ENCODE measurements at places on chromosomes 1 and 21.

DNA sequence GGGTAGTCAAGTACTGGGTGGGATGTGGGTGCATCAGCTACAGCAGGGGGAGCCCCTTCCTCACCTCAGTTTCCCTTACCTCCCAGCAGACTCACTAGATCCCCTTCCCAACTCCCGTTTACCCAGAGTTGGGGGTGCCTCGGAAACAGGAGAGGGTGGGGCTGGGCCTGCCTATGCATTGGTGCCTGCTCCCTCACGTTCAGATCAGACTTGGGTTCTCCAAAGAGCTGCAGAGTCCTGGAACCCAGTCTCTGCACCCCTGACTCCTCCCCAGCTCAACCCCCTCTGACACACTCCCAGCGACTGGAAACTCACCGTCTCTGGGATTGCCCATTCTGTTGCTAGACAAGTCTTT is 6.0 kb downstream of the FOXO6 start:
- H3K4me3 ChIP-seq, result no peak overlapping the region
- DNase-seq, result no peak
- H3K36me3 ChIP-seq, result no peaks in the 10 kb centered on the region
- peaks cover 12% of the 10 kb centered on the region for H3K4me1 ChIP-seq

GRCh38 chr1:24233684-24234600 is 46.9 kb upstream of the IFNLR1 start:
- peaks cover 15% of the 10 kb centered on the region for H3K4me1 ChIP-seq
- H3K36me3 ChIP-seq, result no peaks in the 10 kb centered on the region
- DNase-seq, result no peak

DNA sequence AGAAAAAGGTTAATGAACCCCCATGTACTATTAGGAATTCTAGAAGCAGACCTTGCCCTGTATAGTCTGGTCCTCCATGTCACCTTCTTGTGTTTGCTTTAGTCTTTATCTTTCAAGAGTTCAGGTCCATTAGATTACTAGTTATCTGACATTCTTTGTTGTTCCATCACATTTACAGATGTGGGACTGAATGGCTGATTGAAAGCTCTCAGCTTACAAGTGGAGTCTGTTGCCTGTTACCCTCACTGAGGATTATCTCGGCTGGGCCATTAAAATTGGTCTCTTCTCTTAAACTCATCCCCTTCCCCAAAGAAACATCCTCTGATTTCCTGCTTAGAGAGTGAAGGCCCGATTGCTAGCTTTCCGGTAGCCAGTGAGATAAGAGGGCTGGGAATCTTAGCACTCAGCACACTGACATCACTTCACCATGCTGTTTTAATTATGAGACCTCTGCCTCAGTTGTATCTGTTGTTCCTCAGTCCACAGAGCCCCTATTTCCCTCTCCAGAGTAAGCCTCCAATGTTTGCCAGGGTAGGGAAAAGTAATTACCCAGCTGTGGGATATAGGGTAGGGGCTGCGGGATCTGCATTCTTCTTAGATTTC is 76.8 kb downstream of the LPGAT1 start:
- H3K36me3 ChIP-seq, result peaks cover 5% of the 10 kb centered on the region
- no peak overlapping the region for H3K4me3 ChIP-seq
- H3K27me3 ChIP-seq, result no peaks in the 10 kb centered on the region

- H3K4me1 ChIP-seq, result peaks cover 15% of the 10 kb centered on the region
- DNase-seq, result no peak
- H3K27me3 ChIP-seq, result peaks cover 28% of the 10 kb centered on the region
- H3K4me3 ChIP-seq, result peak overlapping the region; percentile 36
- H3K27ac ChIP-seq, result no peak overlapping the region
- no peaks in the 10 kb centered on the region for H3K36me3 ChIP-seq
Observed at GRCh38 chr21:37005548-37006485, 685 bp upstream of the RIPPLY3 start.

GRCh38 chr1:93106226-93106625 is 27.1 kb downstream of the MTF2 start:
- H3K36me3 ChIP-seq, result peaks cover 65% of the 10 kb centered on the region
- H3K4me3 ChIP-seq, result no peak overlapping the region
- peaks cover 33% of the 10 kb centered on the region for H3K4me1 ChIP-seq
- H3K27ac ChIP-seq, result no peak overlapping the region
- H3K27me3 ChIP-seq, result no peaks in the 10 kb centered on the region
- DNase-seq, result no peak

GRCh38 chr1:11488966-11489625 is 10.1 kb downstream of the DISP3 start:
- DNase-seq, result no peak
- H3K27me3 ChIP-seq, result peaks cover 13% of the 10 kb centered on the region
- no peak overlapping the region for H3K27ac ChIP-seq
- no peaks in the 10 kb centered on the region for H3K4me1 ChIP-seq
- no peak overlapping the region for H3K4me3 ChIP-seq

DNA sequence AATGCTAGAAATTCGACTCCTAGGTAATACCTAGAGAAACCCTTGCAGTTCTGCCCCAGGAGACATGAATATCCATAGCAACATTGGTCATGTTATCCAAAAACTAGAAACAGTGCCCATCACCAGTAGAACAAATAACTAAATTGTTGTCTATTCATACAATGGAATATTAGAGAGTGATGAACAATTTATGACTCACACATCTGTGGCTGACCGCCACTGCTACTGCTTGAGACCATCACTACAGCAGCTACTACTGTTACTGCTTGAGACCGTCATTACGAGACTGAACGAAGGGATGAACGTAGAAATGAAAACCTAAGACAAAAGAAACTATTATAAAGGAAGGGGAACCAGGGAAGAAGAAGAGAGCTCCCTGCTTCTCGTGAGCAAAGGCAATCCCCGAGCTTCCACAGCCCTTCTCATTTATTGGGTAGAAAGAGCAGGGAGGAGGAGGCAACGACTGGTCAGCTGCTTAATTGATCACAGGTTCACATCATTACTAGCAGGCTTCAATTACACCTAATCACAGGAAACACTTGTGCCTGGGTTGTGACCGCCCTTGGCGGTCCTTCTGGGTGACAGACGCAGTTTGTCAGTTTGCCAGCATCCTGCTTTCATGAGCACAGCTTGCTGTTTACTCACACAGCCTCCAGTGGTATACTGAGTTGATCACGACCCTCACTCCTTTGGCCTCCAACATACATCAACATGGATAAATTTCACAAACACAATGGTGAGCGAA is 14.1 kb upstream of the PADI4 start:
- no peaks in the 10 kb centered on the region for H3K4me1 ChIP-seq
- H3K27me3 ChIP-seq, result peaks cover 7% of the 10 kb centered on the region
- H3K4me3 ChIP-seq, result no peak overlapping the region
